Neural crest cell (in vitro differentiated cells): ENCODE measurements at places on chromosomes 3 and 15.

- no peak for DNase-seq
These were observed 48.6 kb downstream of the CHST2 start for GRCh38 chr3:143167969-143168854.

DNA sequence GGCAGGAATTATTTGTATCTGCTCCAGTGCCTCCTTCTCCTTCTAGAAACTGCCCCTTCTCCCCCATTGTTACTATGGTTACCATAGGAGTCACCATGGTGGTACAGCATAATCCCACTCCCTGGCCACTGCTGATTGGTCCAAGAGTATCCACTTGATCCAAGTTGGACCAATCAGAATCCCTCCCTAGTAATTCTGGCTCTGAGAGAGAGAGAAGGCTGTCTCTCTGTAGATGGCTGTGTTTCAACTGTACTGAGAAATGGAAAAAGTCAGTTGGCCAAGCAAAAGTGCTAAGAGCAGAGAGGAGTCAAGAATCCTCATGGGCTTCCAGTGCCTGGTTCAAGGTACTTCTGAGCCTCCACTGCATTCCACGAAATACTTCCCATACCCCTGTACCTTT, 120.6 kb upstream of the SPATA12 start:
- no peak for DNase-seq

- DNase-seq: no peak
These were observed 74.8 kb downstream of the DCLK3 start for GRCh38 chr3:36689560-36689959.

DNA sequence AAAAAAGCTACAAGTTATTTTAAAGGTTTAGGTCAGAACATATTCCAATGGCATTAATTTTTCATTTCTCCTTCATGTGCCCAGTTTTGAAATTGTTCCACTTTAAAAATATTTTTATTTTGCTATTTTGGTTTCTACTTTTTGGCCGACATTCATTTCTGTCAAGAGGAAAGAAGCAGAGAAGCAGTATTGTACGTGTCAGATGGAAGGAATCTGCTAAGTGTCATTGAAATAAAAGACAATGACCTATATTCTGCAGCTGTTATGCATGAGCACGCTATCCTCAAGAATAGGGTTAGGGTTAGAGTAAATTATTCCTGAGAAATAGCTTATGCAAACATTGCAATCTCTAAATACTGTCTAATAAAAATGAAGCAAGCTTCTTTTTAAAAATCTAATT, 941.7 kb downstream of the TUSC7 start:
- no peak for DNase-seq

- no peak for DNase-seq
These were observed 1.2 kb downstream of the B2M start for GRCh38 chr15:44712346-44713005.
